SW 1271 (cell line): ENCODE measurements at places on chromosomes 12 and 14.

GRCh38 chr14:50173891-50174290, 57.5 kb downstream of the SOS2 start:
- DNase-seq, result no peak

DNA sequence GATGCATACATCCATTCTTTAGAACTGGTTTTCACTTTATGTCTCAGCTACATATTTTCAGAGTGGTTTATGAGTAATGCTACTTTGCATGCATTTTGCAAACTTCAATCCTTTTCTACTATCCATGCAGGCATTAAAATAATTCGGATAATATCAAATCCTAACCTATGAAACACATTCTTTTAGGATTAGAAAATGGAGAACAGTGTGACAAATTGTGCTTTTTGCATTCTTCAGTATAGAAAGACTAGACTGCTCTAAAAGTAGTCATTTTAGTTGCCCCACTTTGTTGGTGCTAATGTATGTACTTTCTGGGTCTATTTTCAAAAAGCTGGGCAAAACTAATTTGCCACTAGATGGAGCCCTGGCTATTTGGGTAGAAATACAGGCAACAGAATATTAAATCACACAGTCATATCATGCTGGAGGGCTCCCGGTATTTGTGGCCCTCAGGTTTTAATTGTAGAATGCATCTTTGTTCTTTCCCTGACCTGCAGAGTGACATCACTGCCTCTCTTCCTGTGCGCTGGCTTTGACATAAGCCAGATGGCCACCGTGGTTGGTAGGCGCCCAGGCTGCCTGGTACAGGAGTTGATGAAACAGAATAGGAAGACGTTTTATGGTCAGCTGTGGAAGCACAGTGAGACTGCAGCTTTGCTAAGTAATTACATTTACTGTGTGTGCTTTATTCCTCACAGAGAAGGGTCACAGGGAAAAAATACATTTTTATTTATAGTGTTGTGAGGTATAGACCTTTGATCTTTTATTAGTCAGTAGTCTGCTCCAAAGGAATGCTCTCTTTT, 28.1 kb downstream of the MSRB3 start:
- peak; percentile 47 for DNase-seq

- no peak for DNase-seq
Measured at GRCh38 chr12:30257618-30258017, 438.1 kb downstream of the IPO8 start.

GRCh38 chr12:79298506-79298905, 392.3 kb downstream of the PAWR start:
- DNase-seq, result no peak

- no peak for DNase-seq
Measured at GRCh38 chr12:10018386-10018785, 8.0 kb downstream of the CLEC12B start.

GRCh38 chr14:64730061-64730440, 25.8 kb downstream of the PLEKHG3 start:
- DNase-seq, result no peak

GRCh38 chr12:3086729-3087323, 9.6 kb downstream of the TSPAN9 start:
- no peak for DNase-seq

DNA sequence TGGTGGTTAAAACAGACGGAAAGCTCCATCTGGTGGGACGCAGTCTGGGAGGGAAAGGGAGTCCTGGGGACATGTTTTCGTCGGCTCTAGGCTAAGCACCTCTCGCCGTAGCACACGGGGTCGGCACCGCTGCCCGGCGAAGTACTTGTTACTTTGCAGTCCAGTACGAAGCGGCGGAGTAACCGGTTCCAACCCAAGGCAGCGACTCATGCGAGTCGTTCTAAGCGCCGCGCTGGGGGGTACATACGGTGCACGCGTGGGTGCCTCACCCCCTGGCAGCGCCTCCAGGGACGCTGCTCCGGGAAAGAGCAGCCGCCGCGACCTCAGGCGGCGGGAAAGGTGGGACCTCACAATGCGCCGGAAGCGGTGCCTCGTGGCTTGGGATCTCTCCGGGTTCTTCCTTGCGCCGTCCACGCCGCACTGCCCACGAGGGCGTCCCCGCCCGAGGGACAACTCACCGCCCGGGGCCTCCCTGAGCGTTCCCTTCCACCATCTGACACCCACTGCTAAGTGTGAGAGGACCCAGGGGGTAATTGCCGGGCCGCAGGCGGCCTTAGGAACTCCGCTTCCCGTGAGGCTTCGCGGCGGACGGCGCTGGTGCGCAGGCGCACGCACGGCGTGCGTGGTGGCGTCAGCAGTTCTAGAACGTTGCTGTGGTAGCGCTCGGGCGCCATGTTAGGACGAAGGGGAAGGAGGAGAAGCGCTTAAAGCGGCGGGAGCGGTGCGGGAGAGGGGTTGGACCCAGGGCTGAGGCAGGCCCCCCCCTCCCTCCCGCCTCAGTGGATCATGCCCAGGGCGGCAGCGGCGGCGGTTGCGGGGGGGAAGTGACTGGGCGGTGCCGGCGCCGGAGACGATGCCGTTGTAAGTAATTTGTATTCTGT, at the start of gene PAPOLA:
PAPOLA (plus strand) TSS at position 643 of the 881 bp plus-strand sequence; CDS start at position 854, 211 bp downstream.
- DNase-seq, result peak; percentile 62

- no peak for DNase-seq
Measured at GRCh38 chr12:115672086-115672485, 605.4 kb downstream of the MED13L start.

DNA sequence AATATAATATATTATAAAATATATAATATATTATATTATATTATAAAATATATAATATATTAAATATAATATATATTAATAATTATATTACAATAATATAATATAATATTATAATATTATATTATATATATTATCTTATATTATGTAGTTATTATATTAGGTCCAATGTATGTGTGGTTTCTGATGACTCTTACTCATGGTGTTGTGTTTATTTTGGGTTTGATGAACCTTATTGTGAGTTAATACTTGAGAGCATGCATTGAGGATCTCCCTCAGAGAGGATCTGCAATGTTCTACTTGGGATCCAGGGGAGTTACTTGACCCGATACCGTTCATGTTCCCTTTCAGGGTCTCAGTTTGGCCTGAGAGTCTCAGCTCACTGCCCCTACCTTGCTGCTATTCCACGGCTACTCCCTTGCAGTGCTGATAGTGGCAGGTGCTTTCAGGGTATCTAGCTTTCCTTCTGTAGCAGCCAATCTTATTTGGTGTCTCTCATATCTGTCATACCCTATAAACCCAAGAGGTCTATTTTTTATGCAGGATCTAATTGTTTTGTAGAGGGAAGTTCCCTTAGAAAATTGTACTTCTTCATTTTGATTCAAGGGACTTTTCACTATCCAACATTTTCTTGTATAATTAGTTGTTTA, 89.1 kb upstream of the ZDHHC17 start:
- DNase-seq, result no peak

- DNase-seq, result peak; percentile 17
Measured at GRCh38 chr14:106277503-106277902, 751.1 kb downstream of the TMEM121 start.

DNA sequence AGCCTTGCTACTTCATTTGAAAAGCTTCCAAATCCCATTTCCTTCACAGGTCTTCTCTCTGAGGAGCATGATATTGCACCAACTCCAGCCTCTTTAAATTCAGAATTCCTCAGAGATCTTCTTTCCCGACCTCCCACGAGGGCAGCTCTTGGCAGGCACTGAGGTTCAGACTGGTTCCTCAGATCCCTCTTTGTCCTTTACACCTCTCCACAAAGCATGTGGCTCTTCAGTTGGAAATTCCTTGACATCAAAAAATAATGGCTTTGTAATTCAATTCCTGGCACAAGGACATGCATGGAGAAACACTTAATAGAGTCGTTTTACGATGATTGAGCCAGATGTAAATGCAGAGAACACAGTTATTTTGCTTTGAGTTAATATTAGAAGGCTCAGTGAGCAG, 63.2 kb upstream of the TMX1 start:
- no peak for DNase-seq

- DNase-seq, result no peak
Measured at GRCh38 chr12:100533376-100533775, 40.1 kb upstream of the GAS2L3 start.

- no peak for DNase-seq
Measured at GRCh38 chr12:20320552-20320951, 47.8 kb upstream of the PDE3A start.

- DNase-seq, result no peak
Measured at GRCh38 chr12:27361372-27361771, 28.7 kb downstream of the BMAL2 start.

DNA sequence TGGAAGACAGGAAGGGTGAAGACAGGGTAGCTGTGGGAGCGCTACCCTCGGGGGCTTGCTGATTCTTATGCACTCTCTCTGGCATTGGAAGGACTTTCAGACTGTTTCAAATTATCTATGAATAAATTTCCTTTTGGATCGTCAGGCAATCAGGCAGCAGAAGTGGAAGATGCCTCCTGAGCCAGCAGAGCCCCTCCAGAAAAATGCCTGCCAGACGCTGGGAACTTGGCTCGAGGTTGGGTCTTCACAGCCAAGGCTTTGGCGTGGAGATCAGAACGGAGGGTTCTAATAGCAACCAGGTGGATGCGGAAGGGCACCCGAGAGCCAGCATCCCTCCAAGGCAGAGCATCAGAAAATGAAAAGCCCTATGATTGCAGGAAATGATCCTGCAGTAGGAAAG, 119.2 kb upstream of the RFLNA start:
- no peak for DNase-seq

DNA sequence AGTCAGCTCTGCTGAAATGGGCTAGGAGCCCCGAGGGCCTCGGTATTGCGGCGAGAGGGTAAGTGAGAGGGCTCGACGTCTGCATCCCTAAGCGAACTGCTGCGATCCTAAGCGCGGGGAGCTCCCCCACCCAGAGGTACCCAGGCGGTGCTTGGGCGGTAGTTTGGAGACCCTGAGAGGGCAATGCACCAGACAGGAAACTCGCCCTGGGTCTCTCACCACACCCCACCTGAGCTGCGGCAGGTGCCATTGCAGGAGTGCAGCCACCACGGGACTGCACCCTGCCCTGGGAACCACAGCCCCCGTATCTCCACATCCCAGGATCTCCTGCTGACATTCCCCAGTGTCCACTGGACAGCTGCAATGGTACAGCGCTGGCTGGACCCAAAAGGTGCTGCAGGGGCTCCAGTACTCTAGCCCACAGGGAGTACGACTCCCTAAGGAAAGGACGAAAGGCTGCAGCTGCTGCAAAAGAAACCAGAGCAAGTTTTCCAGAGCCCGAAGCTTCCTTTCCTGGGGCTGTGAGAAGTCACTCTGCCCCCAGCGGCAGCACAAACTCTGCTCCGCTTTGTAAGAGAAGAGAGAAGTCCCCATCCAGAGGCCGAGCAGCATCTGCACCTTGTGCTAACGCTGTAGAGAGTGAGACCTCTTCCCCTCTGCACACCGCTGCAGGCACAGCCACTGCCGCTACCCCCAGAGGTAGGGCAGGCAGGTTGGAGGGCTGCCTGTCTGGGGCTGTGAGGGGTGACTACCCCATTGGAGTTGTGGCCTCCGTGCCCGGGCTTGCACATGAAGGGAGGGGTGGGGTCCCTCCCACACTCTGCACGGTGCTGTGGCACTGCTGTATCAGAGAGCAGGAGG, 31.1 kb upstream of the MON2 start:
- no peak for DNase-seq

GRCh38 chr12:28938581-28939235, 210.4 kb upstream of the FAR2 start:
- DNase-seq, result no peak

DNA sequence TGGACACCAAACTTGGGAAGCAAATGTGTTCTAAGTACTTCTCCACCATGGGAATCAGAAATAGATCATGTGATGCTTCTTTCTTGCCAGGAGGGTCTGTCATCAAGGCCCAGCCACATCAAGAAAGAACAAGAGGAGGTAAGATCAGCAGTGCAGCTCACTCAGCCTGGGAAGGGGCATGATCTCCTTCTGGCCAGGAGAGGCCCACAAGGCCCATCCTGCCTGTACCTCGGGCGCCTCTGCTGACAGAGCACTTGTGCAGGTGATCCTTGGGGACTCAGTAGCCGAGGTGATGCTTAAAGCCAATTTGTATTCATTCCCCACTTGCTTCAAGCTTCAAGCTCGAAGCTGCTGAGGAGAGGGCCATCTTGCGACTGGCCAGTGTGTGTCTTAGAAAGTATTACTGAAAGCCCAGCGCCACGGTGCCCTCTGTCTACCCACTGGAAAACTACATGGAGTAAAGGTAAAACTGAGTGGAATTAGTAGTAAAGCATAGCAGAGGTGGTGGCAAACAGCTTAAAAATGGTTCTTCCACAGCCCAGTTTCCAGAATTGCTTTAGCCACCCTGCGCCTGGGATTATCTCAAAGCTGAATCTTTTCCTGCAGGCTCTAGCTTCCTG, 26.2 kb downstream of the RTRAF start:
- peak; percentile 31 for DNase-seq

DNA sequence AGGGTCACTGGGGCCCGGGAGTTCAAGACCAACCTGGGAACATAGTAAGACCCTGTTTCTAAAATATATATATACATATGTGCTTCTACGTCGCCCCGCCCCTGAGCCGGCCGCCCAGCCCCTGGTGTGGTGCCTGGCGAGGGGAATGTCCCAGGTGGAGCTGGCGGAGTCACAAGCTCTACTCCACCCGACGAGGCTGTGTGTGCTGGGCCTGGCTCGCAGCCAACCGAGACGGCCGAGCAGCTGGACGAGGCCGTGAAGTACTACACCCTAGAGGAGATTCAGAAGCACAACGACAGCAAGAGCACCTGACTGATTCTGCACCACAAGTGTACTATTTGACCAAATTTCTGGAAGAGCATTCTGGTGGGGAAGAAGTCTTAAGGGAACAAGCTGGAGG, 22.1 kb upstream of the ITPK1 start:
- DNase-seq, result no peak

- DNase-seq, result peak; percentile 53
Measured at GRCh38 chr14:93970585-93970964, 5.8 kb downstream of the ASB2 start.

- peak; percentile 51 for DNase-seq
Measured at GRCh38 chr12:95763809-95764253, 26.7 kb downstream of the NTN4 start.

DNA sequence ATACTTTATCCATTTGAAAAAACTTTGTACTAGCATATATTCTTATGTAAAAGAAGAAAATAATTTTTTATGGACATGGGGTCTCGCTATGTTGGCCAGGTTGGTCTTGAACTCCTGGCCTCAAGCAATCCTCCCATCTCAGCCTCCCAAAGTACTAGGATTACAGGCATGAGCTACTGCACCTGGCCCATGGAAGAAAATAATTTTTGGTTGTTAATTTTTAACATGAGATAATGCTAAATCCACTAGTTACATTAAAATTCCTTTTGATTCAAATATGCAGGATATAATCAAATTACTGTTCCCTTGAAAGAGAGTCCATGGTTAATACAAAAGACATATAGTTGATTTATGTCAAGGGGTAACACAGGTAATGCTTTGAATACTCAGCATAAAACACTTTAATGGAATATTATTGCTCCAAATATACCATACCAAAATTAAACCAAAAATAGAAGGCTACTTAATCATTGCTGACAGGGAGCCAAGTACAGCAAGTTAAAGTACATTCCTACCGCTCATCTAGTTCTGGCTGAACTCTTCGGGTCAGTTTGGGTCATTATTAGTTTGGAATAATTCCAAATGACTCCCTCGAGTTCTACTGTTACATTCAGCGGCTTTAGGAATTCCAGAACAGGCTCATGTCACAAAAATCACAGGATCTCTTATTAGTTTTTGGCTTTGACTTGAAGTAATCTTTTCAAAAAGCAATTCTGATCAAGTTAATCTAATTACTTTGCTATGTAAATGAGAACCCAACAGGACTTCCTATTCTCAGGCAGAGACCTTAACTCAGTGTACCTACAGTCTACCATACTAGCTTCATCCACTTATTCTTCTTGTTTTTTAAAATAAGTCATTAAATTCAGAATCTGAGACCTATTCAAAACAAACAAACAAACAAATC, 6.1 kb downstream of the SOS2 start:
- DNase-seq, result no peak

GRCh38 chr14:51917193-51917592, 56.8 kb downstream of the GNG2 start:
- no peak for DNase-seq
